ENCODE measurements at places on chromosomes 13 and 19. TPM values are rescaled to one million over a fixed set of nuclear protein-coding genes. Genes with fewer than 3 reads are reported as not detected.
A peak's percentile ranks its signal among the peaks of the same experiment; 100 is the strongest.

- DNase-seq: no peak
Measured at GRCh38 chr19:52211203-52211602, 21.4 kb downstream of the PPP2R1A start.

The CLEC4G gene
- polyA plus RNA-seq: 0.27 TPM

The IFNL1 gene
- polyA plus RNA-seq: not detected

DNA sequence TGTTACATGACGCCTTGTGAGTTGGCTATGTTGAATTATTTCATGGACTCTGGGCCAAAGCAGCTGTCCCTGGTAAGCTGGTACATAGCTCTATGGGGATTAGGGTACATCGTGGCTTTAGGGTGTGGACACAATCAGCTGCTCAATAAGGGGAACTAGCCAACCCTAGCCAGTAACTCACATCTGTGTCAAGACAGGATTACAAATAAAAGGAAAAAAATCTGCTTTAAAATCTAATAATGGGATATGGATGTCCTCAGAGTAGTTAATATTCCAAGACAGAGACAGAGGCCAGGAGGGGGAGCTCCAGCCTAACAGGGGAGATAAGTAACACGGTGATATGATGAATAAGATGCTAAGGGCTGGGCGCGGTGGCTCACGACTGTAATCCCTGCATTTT is 21.1 kb upstream of the ZNF766 start:
- peak; percentile 49 for DNase-seq

DNA sequence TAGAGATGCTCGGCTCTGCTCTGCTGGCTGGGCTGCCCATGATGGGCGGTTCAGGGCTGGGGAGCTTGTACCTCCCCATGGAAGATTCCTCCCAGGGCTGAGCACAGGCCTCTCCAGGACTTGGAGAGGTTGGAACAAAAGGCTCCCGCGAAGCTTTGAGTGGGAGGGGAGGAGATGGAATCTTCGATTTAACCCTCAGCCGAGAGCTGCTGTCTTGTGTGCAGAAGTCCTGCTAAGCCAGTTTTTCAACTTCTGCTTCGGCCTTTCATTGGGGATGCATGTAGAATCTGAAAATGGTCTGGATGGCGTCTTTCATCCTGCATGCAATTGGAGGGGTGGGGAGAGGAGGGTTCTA is 163.3 kb downstream of the KDM4B start:
- DNase-seq: no peak

- no peak for DNase-seq
Measured at GRCh38 chr13:44078806-44079376, 199.2 kb downstream of the LACC1 start.

DNA sequence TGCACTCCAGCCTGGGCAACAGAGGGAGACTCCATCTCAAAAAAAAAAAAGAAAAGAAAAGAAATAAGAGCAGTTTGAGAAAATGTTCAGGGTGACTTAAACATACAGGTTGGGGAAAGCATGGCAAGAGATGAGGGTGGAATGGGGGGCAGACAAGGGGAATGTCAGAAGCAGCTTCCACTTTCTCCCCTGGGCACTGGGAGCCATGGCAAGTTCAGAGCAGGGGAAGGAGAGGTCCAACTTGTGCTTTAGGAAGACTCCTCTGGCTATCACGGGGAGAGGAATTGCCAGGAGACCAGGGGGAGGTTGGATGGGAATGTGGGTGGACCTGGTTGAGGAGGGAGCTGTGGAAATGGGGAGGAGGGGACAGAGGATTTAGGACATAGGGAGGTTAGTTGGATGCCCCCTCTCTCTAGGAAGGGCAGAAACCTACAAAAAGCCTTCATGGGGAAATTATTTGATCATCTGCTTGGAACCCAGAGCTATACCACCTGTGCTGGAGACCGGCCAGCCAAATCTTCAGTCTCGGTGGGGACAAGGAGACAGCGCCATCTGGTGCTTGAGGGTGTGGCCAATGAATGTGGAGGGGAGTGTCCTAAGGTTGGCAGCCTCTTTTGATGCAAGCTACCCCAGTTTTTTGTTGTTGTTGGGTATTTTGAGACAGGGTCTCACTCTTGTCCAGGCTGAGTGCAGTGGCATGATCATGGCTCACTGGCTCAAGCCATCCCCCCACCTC is 7.3 kb upstream of the STRN4 start:
- peak; percentile 68 for DNase-seq

The ANKLE1 gene
- polyA plus RNA-seq: 0.12 TPM

The MBD3L3 gene
- polyA plus RNA-seq: not detected

The CDX2 gene
- polyA plus RNA-seq: 0.02 TPM

GRCh38 chr19:4593409-4593851 is 33.9 kb upstream of the SEMA6B start:
- DNase-seq: no peak

GRCh38 chr13:111210544-111211469 is 95.7 kb downstream of the ARHGEF7 start:
- DNase-seq: no peak

Data from ovary (tissue), 10 donors.